Coronary artery (tissue), 2 donors: ENCODE measurements at places on chromosomes 7 and 10.

- DNase-seq: no peak
Measured at GRCh38 chr10:62665771-62666170, 138.7 kb upstream of the ADO start.

DNA sequence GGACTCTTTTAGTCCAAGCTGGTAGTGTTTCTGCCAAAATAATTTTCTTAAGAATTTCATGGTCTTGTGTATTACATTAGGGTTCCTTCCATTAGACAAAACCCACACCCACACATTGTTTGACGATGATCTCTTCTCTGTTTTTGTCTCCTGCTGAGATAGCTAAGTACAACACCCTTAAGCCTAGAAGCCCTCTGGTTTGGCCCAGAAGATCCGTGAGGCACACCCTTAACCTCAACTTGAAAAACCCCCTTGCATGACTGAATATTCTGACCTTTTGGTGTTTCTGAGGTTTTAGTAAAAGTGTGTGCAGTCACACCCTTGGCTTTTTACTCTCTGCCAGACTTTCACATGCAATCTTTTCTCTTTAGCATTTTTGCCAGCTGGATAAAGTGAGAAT, 29.3 kb upstream of the ERCC6 start:
- no peak for DNase-seq

- no peak for DNase-seq
Measured at GRCh38 chr10:114402233-114402632, 2.1 kb downstream of the AFAP1L2 start.

- DNase-seq: no peak
Measured at GRCh38 chr10:80447436-80448190, 6.5 kb upstream of the TSPAN14 start.

DNA sequence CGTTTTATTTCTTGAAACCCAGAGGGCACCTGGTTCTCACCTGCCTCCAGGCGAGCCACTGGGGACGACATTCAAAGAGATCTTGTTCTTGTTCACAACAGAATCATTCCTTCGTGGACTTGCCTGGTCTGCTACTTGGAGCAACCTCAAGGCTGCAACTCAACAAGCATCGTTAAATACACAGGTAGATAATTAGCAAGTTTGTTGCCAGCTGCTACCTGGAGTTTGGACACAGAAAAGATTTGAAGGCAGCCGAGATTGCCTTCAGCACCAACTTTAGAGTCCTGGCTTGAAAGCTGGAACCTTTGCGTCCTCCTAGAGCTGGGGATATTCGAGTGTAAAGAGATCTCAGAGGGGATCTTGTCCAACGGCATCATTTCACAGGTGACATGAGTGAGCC, 89.6 kb upstream of the C7orf33 start:
- DNase-seq: no peak

DNA sequence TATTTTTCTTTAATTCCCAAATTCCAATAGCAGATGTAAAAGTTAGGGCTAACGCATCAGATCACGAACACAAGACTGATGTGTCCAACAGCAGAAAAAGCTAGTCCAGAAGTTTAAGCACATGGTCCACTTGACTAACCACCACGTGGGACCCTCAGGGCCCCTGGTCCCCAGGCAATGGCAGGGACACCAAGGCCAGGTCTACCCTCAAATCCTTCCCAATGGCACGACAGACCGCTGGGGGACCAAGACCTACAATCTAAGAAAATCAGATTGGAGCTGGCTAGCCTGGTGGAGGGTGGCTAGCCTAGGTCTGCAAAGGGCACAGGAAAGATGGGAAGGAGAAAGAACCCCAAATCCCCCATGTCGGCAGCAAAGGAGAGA, 1.5 kb downstream of the GIGYF1 start:
- no peak for DNase-seq

GRCh38 chr7:28980451-28981160, 22.5 kb upstream of the TRIL start:
- no peak for DNase-seq

DNA sequence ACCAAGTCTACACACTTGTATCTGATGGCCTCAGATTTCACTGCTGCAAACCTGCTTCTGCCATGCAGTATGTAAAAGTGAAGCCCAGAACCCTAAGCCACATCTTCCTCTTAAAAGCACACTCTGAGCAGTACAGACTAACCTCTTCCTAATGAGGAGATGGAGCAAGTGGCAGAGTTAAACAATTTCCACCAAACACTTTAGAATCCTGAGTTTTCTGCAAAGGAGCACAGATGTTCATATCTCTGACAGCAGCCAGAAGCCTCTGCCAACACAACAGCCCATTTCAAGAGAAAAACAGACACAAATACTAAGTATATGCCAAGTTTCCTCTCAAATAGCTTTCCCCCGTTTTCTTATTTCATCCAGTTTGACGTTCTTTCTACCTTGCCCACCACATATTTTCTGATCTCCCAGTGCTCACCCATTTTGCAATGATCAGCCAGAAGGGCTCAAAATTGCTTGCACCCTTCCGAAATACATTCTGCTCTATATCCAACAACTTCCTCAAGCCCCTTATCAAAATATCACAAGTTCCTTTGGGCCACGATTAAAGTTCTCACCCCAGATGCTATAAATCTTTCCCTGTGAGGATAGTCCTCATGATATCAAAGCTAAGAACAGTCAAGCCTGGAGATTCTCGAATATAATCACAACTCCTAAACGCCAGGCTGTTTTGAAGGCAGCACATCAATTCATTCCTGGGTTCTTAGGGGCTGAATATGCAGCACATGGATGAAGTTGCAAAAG, 27.5 kb downstream of the ELMO1 start:
- DNase-seq: no peak

DNA sequence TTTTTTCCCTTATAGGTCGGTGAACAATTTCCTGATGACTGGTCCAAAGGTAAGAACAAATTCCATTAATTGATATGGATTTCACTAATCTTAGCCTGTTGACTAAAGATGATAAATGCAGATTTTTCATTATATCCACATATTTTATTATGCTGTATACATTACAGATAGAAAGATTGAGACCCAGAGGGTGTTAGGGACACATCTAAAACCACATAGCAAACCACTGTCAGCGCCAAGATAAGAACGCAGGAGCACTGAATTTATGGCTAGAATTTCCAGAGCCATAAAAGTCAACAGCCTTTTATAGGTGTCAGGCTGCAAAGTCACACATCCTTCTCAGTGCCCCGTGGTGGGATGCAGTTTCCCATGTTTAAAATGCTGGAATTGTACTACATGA, 16.2 kb downstream of the WNT8B start:
- no peak for DNase-seq

DNA sequence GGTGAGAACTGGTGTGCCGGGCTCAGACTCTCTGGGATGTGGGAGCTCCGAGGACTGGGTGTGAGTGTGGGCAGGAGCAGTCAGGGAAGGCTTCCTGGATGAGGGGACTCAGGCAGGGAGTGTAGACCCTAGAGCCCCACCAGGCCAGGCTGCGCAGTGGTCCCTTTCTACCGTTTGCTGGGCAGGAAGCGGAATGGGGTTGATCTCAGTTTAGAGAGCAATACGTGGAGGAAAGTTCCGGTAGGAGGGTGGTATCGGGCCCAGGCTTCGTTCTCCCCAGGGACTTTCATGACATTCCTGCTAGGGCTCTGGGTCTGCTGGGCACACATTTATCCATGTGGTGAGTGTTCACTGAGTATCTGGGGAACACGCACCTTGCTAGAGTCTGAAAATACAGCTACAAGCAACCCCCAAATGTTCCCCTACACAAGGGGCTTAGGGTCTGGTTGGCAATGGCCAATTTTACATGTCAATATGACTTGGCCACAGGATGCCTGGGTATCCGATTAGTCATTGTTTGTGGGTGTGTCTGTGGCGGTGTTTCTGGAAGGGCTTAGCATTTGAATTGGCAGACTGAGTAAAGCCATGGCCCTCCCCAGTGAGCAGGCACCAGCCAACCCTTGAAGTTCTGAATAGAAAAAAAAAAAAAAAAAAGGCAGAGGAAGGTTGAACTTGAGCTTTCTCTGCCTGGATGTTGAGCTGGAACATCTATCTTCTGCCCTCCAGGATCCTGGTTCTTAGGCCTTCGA, 20.8 kb downstream of the GHRHR start:
- no peak for DNase-seq
